ENCODE measurements at places on chromosomes 7 and 10.

GRCh38 chr7:127872122-127872521, 159.1 kb downstream of the LRRC4 start:
- DNase-seq: no peak

- DNase-seq: peak; percentile 83
Observed at GRCh38 chr10:30529373-30529998, 95.5 kb downstream of the MAP3K8 start.

DNA sequence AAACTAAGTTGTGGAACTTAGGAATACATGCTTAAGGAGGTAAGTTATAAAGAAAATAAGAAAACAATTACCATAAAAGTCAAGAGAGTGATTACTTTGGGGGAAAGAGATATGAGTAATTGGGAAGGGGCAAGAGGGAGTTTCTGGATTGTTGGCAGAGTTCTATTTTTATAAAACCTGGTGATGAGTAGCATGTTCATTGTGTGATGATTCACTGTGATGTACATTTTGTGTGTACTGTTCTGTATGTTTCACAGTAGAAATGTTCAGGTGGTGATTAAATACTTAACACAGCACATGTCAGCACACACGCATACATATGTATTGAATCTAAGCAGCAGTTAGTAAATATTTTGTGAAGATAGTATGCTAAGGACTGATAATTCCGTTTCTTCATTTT, 9.7 kb upstream of the OIT3 start:
- DNase-seq: no peak

- DNase-seq: no peak
Observed at GRCh38 chr10:121590772-121591171, 7.5 kb downstream of the FGFR2 start.

- peak; percentile 79 for DNase-seq
Observed at GRCh38 chr10:80459047-80459865, 5.1 kb downstream of the TSPAN14 start.

- no peak for DNase-seq
Observed at GRCh38 chr7:591856-592628, 72.4 kb upstream of the PDGFA start.

DNA sequence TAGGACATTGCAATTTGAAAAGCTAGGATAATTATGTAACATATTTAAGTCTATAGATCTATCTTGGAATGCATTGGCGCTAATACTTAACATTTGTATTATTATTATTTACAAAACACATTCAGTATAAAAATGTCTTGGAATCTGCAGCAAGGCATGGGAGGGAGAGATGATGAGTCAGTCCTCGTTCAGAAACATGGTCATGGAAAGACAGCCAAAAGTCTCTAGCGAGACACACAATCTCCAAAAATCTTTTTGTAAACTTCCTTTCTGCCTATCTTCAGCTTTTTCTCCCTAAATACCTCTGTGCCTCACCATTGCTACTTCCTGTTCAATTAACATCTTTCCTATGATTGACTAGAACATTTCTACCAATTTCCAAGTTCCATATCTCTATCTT, 188.4 kb upstream of the CACNA2D1 start:
- no peak for DNase-seq

- DNase-seq: no peak
Observed at GRCh38 chr7:155457544-155458110, 302 bp upstream of the EN2 start.

DNA sequence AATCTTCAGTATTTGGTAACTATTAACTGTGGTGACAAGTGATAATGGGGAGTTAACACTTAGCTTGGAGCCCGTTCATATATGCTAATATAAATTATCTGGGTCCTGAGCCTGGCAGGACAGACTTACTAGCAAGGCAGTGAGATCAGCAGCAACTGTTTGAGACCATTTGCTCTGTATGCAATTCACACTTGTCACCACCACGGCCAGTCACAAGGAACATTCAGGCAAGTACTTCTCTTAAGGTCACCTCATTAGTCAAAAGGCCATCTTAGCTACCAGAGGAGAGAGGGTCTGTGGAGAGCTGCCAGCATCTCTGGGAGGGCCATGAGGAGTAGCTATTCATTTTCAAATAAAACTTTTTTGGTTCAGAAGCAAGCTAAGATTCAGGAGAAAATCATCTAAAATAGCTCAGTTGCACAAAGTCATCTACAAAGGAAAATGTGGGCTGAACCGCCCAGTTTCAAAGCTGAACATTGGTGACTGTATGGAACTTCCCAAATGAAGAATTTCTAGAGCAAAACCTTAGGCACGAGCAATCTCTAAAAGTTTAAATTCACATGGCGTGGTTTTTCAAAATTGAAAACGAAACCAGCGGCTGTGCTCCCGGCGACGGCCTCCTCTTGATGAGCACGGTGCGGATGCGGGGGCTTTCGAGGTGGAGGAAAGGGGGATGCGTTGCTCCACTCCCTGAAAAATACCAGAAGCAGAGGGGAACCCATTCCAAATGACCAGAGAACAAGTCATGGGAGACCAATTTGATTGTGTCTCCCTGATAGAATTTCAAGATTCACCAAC, 233.5 kb upstream of the MGMT start:
- no peak for DNase-seq

DNA sequence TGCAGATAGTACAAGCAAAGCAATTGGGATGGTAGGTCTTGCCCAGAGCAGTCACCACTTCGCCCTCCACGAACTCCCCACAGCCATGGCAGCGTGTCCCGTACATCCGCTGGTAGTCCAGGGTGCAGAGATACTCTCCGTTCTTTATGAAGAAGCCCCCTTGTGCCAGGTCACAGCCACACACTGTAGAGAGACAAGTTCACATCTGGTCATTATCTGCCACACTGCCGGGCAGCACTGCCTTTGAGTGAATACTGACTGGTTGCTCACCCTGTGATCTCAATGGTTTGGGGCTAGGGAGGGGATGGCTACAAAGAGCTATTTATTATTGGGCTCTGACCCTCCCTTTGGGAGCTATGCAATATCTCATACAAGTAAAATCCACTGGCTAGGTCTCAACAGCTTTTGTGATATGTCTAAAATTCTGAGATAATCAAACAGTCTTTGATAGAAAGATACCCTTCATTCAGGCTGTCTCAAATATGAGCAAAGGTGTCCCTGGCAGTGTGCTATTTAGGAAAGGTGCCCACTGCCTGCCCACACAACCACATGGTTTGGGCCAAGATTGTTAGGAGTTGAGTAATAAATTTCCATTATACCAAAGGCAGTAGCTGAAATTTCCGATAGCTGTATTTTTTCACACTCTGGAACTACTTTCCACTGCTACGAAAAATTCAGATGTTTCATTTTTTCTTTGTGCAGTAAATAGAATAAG, 82.5 kb downstream of the ABLIM1 start:
- no peak for DNase-seq

DNA sequence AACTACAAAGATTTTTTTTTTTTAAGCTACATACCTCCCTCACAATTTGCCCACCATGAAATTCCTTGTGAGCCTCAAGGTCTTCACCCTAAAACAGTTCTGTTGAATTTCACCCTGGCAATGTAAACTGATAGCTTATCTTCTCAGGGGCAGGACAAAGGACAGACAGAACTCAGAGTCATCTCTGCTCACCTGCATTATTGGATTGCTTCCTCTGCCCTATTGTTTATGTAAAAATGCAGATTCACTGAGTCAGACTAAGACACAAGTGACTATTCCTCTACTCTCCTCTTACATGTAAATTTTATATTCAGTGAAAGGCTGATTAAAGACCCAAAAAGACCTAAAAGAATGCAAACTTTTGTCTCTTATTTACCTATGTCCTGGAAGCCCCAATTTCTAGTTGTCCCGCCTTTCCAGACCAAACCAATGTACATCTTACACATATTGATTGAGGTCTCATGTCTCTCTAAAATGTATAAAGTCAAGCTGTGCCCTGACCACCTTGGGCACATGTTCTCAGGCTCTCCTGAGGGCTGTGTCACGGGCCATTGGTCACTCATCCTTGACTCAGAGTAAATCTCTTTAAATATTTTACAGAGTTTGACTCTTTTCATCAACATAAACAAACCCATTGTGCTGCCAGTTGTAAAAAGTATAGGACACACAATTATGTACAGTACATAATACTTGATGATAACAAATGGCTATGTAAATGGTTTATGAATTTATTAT, 440.2 kb downstream of the HTR7 start:
- no peak for DNase-seq

DNA sequence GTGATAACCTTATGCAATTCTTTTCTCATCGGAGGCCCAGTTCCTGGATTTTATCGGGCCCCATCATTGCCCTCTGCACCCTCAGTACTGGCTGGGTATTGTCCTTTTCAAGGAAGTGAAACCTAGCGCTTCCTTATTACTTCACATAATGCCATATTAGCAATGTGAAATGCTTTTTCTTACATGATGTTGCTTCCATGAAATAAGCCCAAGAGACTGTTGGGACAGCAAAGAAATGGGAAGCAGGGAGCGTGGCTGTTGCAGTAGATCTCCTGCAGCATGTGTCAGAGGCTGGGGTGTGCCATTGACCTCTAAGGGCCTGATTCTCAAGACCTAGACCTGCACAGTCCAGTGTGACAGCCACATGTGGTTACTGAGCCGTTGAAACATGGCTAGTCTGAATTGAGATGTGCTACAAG, 8.1 kb downstream of the CHN2 start:
- peak; percentile 12 for DNase-seq

DNA sequence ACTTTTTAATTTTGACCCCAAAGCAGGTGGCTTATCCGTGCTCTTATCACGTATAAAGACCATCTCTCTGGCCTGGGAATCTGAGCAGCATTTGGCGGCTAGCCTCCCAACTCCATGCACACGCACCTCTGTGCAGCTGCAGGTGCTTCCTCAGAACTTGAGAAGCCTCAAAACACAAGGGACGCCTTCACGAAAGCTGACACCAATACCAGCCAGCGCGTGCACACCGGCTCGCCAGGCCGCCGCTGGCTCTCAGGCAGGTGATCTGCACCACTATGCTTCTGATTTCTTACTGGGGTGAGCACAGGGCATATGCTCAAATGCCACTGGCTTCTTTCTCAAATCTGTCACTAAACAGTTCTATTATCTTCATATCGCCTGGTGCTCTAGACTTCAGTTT, 145.0 kb downstream of the PARD3 start:
- no peak for DNase-seq

DNA sequence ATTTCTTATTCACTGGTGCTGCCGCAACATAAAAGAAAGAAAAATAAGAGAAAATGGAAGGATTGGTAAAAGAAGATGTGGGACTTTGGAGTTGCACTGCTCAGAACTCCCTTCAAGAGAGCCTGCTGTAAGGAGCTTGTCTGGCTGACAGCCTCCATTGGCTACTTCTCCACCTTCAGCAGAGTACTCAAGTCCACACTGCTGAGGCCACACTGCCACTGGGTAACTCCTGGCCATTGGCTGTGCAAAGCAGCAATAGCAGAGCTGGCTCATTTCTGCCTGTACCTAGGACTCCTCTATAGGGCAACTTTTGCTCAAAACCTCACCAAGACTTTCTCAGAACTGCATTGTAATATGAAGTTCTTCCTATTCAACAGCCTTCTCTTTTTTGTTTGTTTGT, 38.7 kb upstream of the PCLO start:
- DNase-seq: no peak

GRCh38 chr10:18204039-18204835, 64.0 kb downstream of the CACNB2 start:
- peak; percentile 56 for DNase-seq

DNA sequence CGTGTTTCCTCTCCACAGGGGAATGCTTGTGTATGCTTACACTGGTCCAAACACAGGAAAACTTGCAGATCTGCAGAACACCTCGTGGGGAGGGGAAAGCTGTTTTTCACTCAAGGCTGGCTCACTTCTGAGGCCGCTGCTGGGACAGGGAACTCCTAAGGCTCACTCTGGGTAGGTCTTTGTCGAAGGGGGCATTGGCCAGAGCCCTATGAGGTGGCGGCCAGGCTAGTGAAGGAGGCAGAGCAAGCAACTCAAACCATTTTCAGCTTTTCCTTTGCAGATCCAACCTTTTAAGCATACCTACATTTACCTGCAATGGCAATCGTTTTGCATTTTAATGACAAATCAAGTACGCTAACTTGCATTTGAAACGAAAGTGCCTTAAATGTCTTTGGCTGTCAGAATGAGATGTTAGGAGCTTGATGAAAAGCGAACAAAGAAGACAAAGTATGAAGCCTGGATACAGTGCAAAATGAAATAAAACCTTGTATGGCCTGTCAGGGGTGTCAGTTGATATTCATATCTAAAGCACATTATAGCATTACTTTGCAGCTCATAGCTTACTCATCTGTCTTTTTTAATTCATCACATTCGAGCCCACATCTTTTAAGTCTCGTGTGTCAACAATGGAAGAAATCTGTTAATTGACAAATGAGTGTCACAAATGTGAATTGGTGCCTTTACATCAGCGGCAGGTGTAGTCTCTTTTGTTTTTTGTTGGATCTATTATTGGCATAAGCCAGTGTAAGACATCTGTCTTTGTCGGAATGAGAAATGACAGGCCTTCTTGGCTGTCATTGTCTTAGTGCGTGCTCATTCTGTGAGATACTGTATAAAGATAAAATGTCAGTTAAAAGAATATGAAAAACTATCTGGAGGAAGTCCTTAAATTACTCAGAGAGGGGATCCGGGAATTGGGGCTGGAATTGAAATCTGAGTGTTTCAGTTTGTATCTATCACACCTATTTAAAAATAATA, 30.5 kb downstream of the LRMDA start:
- no peak for DNase-seq

DNA sequence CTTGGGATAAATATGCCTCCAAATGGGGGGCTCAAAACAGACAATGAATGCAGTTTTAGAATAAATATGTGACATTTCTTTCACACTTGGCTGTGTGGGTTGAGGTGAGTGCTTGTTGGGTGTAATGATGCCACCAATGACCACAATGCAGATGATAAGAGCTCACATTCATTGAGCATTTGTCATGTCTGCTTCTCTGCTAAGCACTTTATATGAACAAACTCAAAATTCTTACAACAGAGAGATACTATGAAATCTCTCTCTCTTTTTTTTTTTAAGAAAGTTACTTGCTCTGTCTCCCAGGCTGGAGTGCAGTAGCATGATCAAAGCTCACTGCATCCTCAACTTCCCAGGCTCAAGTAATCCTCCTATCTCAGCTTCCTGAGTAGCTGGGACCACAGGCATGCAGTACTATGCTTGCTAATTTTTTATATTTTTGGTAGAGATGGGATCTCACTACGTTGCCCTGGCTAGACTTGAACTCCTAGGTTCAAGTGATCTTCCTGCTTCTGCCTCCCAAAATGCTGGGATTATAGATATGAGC, 185.4 kb downstream of the JCAD start:
- DNase-seq: no peak

DNA sequence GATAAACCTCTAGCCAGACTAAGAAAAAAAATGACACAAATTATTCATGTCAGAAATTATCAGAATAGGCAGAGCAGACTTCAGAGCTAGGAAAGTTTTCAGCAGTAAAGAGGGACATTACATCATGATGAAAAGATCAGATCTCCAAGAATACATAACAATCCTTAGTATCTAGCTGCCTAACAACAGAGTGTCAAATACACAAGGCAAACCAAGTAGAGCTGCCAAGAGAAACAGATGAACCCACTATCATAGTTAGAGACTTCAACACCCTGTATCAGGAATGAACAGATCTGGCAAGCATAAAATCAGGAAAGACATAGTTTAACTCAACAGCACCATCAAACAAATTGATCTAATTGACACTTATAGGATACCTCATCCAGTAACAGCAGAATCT, 92.3 kb downstream of the NKX6-2 start:
- DNase-seq: no peak
